ENCODE measurements at places on chromosomes 5 and 9.
A peak's percentile ranks its signal among the peaks of the same experiment; 100 is the strongest.

- DNase-seq = no peak
Observed at GRCh38 chr9:34976992-34977391, 12.6 kb upstream of the DNAJB5 start.

DNA sequence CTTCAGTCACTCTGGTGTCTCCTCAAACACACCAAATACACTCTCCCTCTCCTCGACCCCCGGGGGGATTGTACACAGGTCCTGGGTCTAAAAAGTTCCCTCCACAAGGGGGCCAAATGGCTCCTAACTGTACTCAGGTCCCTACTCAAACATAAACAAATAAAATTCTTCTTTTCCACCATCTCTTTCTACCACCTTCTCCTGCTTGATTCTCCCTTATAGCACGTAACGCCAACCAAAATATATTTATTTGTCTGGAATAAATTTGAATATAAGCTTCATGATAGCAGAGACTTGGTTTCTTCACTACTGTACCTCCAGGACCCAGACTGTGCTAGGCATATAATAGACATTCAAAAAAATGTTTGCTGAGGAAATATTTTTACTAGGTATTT lies 21.4 kb downstream of the ZNF608 start:
- DNase-seq = no peak

- DNase-seq = no peak
Observed at GRCh38 chr5:109467058-109467457, 57.3 kb upstream of the PJA2 start.

- no peak for DNase-seq
Observed at GRCh38 chr5:176736931-176737745, 73.2 kb upstream of the UNC5A start.

DNA sequence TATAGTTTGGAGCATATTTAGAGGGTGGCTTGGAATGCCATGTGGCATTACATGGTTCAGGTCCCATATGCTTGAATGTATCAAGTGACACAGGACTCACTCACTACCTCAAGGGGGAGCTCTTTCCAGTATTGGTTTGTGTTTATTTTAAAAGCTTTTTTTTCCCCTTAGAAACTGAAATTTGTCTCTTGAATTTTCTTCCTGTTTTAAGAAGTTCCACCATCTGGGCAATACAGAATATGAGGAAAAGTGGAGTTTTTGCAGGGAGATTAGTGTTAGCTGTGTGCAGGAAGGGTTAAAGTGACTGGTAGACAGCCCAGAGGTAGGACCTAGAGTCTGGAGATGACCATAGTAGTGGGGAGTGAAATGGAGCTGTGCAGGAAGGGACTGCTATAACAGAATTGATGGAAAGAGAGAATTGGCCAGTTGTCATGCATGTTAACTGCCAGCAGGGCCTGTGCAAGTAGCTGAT lies 36.6 kb downstream of the CTNNA1 start:
- no peak for DNase-seq

DNA sequence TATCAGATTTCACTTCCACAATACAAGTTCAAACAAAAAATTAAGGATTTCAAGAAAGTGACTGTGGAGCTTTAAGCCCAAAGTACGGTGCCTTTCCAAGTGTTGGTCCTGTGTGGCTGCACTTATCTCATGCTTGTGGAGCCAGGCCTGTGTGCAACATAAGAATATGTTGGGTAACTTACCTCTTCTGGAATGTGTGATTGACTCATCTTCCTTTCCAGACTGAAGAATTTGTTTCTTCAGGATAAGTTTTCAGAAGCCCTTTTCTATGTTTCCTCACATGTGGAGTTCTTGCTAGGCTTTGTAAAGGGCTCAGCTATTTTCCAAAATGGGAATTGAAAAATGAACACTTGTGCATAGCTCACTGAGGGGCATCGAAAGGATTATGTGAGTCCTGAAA lies 485.1 kb upstream of the PAPPA start:
- peak; percentile 83 for DNase-seq

DNA sequence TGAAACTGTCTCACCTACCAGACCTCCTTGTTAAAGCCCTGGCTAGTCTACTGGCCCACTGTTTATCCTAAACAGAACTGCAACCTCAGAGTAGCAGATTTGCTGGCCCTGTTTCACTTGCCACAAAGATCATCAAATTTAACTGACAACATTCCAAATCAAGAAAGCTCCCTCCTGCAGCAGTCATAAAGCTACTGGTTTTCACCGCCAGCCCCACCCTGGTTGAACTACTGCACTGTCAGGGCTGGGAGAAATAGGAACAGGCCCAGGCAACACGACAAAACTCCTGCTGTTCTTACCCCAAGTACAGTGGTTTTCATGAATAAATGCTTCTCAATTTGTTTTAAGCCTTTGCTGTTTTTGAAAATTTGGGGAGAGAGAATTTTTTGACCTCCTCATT lies 63.0 kb downstream of the NR6A1 start:
- no peak for DNase-seq

GRCh38 chr5:5344051-5344571 lies 78.4 kb upstream of the ICE1 start:
- DNase-seq = no peak

- no peak for DNase-seq
Observed at GRCh38 chr5:125210242-125210947, 464.0 kb upstream of the ZNF608 start.

GRCh38 chr9:126521089-126521488 lies 92.6 kb upstream of the LMX1B start:
- no peak for DNase-seq

GRCh38 chr9:94782355-94783101 lies 56.0 kb downstream of the AOPEP start:
- DNase-seq = peak; percentile 59

- DNase-seq = no peak
Observed at GRCh38 chr9:72674961-72675360, 153.6 kb downstream of the TMC1 start.

DNA sequence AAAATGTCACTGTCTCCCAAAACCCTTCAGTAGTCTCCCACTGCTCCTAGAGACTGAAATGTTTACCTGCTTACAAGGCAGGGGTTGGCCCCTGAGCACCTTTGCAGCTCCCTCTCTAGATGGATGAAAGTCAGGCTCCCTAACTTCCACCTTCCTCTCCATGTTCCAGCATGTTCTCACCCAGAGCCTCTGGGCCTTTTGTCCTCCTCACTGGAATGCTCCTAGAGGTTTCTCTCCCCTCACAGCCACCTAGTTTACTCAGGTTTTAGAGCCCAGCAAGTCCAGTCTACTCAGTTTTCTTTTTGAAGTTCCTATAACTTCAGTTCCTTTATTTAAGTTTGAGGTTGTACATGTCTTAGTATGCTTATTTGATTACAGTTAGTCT lies 815 bp upstream of the URM1 start:
- no peak for DNase-seq

- no peak for DNase-seq
Observed at GRCh38 chr5:111854186-111854585, 97.2 kb upstream of the NREP start.

DNA sequence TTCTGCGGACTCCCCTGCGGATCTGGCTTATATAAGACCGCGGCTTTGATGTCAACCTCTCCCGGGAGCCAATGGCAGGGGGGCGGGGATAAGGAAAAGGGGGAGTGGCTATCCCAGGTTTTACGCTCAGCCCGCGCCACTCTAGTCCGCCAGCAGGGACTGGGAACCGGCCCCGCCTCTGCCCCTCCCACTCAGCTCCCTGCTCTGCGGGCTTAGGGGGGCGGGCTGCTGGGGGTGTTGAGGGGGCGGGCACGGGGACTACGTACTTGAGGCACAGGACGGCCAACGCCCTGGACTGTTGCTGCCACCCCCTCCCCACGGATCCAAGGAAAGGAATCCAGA lies at the start of gene HAND1:
HAND1 (minus strand) TSS at position 4 of the 342 bp plus-strand sequence. CDS start 219 bp downstream, outside the sequence.
- DNase-seq = no peak

DNA sequence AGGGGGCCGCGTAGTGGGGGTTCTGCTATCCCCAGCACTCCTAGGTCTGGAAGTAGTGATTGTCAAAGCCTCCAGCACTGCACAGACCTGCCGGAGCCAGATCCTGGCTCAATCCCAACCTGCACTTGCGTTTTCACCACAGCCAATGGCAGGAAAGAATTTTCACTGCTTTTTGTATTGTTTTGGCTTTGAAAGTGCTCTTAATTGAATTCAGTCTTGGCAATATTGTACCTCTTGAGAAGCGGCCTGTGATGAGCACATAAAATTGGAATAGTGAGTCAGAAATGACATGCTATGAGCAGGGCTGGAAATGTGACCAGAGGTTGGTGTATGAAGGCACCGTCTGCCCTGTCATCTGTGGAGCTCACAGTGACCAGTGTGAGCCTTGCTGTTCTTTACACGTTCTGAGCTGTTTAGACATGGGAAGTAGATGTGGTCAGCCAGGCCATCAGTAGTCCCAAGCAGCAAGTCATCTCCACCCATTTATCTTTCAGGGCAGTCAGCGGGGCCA lies 41.5 kb downstream of the SECISBP2 start:
- DNase-seq = no peak

DNA sequence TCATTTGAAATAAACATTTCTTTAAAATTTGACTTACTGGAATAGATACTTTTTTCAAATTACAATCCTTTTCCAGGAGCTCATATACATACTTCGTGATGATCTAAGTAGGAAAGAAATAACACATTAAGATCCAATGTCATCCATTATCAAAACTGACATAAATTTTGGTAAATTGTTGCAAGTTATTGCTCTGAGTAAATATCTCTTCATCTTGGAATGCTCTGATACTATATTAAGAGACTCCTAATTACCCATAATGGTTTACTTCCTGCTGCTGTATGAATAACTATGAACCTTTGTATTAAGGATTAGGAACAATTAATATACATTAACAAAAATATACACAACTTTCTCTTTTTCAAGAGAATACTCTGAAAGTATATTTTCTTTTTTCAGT lies 223.0 kb upstream of the POU5F2 start:
- DNase-seq = no peak

- DNase-seq = no peak
Observed at GRCh38 chr5:25285136-25285535, 640.4 kb upstream of the CDH10 start.

GRCh38 chr5:109416882-109417281 lies 7.1 kb upstream of the PJA2 start:
- no peak for DNase-seq

DNA sequence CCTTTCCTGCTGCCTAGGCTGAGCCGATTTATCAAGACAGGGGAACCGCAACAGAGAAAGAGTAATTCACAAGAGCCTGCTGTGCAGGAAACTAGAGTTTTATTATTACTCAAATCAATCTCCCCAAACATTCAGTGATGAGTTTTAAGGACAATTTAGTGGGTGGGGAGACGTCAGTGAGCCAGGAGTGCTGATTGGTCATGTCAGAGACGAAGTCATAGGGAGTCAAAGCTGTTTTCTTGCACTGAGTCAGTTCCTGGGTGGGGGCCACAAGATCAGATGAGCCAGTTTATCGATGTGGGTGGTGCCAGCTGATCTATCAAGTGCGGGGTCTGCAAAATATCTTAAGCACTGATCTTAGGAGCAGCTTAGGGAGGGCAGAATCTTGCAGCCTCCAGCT lies 19.0 kb downstream of the SNX24 start:
- DNase-seq = no peak
